CD4-positive, alpha-beta T cell treated with Interleukin-1 beta for 1 hour (primary cell): ENCODE measurements at places on chromosomes 7 and 10.

DNA sequence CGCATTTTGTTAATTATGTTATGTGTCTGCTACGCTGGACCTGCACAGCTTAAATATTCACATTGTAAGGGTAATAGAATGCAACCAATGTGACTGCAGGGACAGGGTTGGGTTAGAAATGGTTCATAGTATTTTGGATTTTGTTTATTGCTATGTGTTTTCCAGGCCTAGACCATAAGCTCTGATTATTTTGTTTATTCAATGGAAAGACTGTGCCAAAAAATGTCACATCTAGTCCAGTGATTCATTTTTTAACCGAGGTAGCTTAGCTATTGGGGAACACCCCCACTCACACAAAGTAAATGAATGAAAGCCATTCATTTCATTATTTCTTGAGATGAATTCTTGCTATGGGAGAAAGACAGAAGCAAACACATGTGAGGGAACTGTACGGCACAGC, 516.5 kb upstream of the ANKRD30A start:
- no peak for DNase-seq

DNA sequence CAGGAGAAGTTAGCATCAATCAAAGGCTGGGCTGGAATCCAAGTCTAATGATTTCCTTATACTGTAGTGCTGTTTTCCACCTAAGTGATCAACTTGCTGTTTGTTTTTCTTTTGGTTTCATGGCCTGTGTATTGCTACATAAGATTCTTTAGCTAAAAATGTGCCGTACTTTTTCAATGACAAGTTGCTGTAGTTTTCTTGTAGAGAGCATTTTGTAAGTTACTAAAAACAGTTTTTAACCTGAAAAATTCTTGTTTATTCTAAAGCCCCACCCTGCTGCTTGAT, 1.3 kb downstream of the HELLS start:
- no peak for DNase-seq

DNA sequence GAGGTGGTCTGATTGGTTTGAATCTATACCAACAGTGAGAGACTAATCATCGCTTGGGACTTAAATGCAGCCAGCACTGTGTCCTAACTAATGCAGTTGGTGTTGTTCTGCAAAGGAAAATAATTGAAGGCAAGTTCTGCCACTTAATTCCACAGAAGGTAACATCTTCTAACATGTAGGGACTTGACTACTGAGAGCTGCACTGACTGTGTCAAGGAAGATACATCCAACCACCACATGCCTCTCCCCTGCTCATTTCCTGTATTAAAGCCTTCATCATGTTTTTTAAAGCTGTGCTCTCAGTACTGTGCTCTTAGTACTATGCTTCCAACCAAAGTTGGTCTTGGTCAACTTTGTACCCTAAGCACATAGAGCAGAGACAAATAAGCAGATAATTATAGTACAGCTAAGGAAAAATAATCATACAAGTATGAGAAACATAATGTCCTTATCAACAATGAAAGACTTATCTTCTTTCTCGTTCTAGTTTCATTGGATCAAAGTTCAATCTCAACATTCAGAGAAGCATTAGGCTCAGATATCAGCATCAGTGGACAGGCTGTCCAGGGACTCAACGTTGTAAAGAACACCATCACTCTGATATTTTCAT, 2.8 kb upstream of the CYP3A4 start:
- DNase-seq, result no peak

- no peak for DNase-seq
Measured at GRCh38 chr7:119046068-119046467, 821.6 kb downstream of the ANKRD7 start.

DNA sequence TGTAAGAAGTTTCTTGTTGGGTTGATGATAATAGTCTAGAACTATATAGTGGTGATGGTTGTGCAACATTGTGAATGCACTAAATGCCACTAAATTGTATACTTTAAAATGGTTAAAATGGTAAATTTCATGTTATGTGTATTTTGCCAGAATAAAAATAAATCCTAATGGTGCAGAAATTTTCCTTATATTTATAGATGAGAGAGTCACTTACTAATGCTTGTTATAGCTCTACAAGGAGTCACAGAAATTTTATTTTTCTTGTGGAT, 21.1 kb downstream of the SPAG6 start:
- DNase-seq, result no peak

GRCh38 chr7:123415625-123416024, 118.8 kb downstream of the IQUB start:
- DNase-seq, result no peak

DNA sequence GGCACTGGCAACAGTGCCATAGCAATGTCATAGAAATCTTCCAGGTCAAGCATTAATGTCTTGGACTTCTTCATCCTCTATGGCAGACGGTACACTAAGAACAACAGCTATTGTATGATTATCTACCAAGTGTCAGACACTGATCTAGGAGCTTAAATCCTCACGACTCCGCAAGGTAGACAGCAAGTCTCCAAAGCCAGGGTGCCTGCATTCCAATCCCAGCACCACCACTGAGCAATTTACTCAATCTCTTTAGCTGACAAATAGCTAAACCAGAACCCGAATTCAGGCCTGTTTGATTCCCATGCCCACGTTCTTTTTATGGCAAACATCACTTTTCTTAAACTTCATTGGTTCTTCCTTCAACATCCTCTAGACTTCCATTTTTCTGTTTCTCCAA, 31.8 kb downstream of the DNMBP start:
- DNase-seq, result no peak

DNA sequence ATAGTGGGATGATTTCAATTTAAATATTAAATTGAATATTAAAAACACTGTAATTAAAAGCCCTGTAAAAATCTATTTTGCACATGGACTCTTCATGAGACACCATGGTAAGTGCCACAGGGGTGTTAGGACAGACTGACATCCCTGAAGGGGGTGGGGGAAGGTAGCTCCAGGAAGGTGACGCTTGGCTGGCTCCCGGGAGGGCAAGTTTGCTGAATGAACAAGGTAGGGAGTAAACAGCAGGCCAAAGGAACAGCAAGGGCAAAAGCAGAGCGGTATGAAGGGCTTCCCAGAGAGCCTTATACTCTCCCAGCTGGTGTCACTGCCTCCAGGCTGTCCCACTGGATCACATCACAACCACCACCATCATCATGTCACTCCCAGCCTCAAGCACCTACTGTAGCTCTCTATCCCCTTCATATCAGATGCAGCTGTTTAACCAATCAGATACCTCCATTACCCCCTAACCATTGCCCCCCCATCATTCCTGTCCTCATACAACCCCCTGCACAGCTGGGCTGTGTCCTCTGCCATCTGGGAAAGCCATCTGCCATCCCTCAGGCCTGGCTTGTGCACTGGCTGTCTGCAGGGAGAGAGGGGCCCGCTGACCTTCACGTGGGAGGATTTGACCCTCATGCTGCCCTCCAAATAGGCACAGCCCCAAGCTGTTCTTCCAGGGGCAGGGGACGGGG, 19.5 kb downstream of the HSPA12A start:
- no peak for DNase-seq

DNA sequence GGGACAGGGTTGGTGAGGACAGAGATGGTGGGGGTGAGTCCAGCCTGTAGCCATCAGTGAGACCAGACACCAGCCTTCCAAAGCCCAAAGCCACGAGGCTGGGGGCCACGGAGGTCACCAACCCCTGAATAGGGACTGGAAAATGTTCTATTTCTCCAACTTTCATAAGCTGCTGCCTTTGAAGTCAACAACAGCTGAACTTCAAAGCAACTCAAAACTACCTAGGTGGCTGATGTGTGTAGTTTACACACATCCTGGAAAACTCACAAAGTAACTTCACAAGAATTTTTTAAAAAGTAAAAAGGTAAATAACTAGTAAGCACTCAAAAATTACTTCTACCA, 88.8 kb downstream of the CHST15 start:
- no peak for DNase-seq

GRCh38 chr10:86945361-86946212, 11.8 kb downstream of the MMRN2 start:
- DNase-seq, result no peak

DNA sequence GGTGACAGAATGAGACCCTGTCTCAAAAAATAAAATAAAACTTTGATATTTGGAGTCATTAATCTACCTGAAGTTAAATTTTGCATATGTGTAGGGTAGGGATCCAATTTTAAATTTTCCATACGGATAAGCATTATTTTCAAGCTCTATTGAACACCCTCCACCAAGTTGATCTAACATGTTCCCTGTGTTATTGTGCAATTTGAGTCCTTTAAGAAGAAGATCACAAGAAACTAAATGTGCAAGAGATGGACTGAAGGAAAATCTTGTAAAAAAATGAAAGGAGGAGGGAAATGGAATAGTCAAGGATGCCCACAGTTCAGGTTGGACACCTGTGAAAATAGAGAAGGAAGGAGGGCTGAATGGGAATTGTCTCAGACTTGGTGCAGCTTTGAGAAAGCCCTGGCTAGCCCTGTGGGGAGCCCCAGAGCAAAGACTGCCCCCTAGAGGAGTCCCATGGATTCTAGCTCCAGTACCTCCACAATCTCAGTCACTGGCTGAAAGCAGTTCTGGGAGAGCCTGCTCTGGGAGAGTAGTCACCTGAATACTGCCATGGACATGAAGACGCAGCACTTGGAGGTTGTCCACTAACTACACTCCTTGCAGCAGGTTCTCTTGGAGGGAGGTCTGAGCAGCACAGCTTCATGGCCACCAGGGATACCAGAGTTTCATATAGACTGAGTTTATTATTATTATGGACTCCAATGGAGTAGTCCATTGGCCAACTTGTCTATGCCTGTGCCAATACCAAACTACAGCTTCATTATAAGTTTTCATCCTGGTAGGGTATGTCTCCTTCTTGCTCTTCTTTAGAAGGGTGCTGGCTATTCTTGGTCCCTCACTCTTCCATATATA, 5.7 kb upstream of the TIAL1 start:
- DNase-seq, result no peak

GRCh38 chr7:149680331-149681025, 92.9 kb downstream of the ZNF467 start:
- no peak for DNase-seq

GRCh38 chr10:113965077-113965476, 78.6 kb upstream of the ADRB1 start:
- no peak for DNase-seq

DNA sequence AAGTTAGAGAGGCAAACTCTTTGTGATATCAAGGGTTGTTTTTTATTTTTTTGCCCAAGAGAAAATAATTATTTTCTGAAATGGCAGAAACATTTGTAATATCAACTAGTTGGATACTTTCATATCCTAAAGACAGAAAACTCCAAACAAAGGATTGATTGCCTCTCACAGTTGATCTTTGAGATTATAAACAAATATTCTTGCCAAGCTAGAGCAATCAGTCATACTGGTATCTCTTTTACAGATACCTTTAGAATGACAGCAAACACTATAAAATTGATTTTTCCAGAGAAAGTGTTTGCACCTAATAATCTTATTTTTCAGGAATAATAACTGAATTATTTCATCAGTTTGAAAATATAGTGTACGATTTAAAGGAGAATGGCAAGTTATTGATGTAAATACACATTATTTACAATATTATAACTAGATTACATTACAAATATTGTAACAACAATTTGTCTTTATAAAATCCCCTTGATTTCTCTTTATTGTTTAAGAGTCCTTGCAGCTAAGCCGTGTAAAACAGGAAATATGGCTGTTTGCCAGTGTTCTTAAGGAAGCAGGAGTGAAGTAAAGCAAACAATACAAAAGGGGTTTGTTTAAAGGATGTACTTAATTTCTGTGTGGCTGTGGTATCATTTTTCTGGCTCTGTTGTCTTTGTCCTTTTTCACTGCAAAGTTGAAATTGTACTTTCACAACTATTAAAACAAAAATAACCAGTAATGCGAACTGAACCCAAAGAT, 58.4 kb downstream of the MAPK8 start:
- no peak for DNase-seq
